ENCODE measurements at places on chromosomes 3 and 15. TPM values are rescaled to one million over a fixed set of nuclear protein-coding genes. Genes with fewer than 3 reads are reported as not detected.

Gene XRN1
- 17.4 TPM for total RNA-seq

Gene THSD4
- 14.6 TPM for total RNA-seq

Gene GCSAM
- not detected for total RNA-seq

Gene SPATA12
- total RNA-seq = not detected

Gene ABI3BP
- 0.05 TPM for total RNA-seq

Gene RNF7
- 135 TPM for total RNA-seq

GRCh38 chr3:148938306-148938705 lies 53.0 kb upstream of the GYG1 start:
- H3K4me1 ChIP-seq = peaks cover 23% of the 10 kb centered on the region
- H3K27ac ChIP-seq = no peak overlapping the region
- no peak for DNase-seq
- H3K4me3 ChIP-seq = no peak overlapping the region
- H3K27me3 ChIP-seq = no peaks in the 10 kb centered on the region

DNA sequence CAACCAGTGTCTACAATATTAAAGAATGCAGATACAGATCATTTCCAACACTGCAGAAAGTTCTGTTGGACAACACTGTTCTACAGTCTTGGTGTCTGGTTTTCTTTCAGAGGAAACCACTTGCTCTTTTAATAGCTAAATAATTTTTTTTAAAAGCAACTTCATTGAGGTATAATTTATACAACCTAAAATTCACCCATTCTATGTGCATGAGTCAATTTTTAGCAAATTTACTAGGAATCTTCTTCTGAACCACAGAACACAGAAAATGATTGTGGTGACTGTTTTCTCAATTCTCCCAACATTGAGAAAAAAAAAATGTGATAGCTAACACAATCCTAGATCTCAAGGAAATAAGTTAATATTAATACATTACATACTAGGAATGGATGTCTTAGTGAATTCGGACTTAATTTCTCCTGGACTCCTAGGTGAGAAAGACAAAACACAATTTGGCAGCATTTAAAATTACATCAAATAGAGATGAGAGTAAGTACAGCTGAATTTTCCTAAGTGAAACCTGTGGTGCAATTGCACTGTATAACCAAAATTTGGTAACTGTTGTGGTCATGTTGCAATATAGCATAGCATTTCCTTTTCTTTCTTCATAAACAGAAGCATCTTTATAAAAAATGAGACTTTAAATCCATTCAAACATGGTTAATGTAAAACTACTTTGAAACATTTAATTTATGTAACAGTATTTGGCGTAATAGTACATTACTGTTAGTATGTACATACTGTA lies 15.3 kb upstream of the PLCL2 start:
- H3K4me3 ChIP-seq = no peak overlapping the region
- H3K27ac ChIP-seq = no peak overlapping the region
- peaks cover 3% of the 10 kb centered on the region for H3K27me3 ChIP-seq
- H3K4me1 ChIP-seq = no peaks in the 10 kb centered on the region

- no peaks in the 10 kb centered on the region for H3K27me3 ChIP-seq
- DNase-seq = peak; percentile 45
- H3K4me3 ChIP-seq = no peak overlapping the region
- H3K27ac ChIP-seq = peak overlapping the region; percentile 53
- no peaks in the 10 kb centered on the region for H3K36me3 ChIP-seq
- H3K4me1 ChIP-seq = peaks cover 23% of the 10 kb centered on the region
These were observed 47.3 kb downstream of the PLSCR2 start for GRCh38 chr3:146421819-146422759.

- no peaks in the 10 kb centered on the region for H3K36me3 ChIP-seq
- H3K4me1 ChIP-seq = no peaks in the 10 kb centered on the region
- H3K4me3 ChIP-seq = no peak overlapping the region
- H3K27me3 ChIP-seq = no peaks in the 10 kb centered on the region
- DNase-seq = no peak
- no peak overlapping the region for H3K27ac ChIP-seq
These were observed 25.5 kb upstream of the APOD start for GRCh38 chr3:195609229-195609628.

GRCh38 chr3:195543500-195544229 lies 540 bp upstream of the PPP1R2 start:
- H3K36me3 ChIP-seq = peaks cover 5% of the 10 kb centered on the region
- DNase-seq = no peak
- no peak overlapping the region for H3K27ac ChIP-seq

DNA sequence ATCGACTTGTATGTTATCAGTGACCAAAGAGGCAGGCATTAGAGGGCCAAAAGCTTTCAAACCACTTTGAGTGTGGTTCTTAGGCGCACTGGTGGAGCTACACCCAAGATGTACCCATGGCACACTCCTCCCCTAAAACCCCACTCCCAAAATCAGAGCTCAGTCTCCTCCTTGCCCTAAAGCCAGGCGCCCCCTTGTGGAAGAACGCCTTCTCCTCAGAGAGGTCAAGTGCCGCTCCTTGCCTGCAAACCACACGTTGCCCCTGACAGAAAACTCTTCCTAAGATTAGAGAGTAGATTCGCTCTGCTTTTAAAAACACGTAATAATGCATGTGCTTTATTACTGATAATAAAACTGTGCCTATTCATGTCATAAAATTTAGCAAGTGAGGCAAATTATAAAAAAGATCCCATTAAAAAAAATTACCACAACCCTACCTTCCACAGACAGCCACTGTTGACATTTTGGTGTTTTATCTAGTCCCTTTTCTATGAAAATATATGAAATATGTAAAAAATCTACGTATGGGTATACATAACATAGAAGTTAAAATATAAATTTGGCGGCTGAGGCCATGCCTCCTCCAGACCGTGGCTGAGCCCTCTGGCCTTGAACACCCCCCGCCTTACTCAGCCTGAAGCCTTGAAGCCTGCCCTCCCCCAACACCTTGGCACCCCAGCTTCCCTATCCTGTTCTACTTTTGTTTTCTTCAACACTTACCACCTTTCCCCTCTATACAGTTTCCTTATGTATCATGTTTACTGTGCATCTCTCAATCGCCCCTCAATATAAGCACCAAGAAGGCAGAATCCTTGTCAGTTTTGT lies 33.5 kb downstream of the BCL2L10 start:
- no peaks in the 10 kb centered on the region for H3K27me3 ChIP-seq
- no peak overlapping the region for H3K27ac ChIP-seq
- H3K36me3 ChIP-seq = no peaks in the 10 kb centered on the region

GRCh38 chr3:155972885-155973584 lies 102.6 kb downstream of the GMPS start:
- H3K4me1 ChIP-seq = no peaks in the 10 kb centered on the region
- H3K27me3 ChIP-seq = no peaks in the 10 kb centered on the region
- no peak for DNase-seq
- H3K4me3 ChIP-seq = no peak overlapping the region

- no peak for DNase-seq
- no peaks in the 10 kb centered on the region for H3K27me3 ChIP-seq
- no peak overlapping the region for H3K4me3 ChIP-seq
- no peaks in the 10 kb centered on the region for H3K36me3 ChIP-seq
These were observed 1026.5 kb upstream of the CFAP20DC start for GRCh38 chr3:60076331-60076730.

DNA sequence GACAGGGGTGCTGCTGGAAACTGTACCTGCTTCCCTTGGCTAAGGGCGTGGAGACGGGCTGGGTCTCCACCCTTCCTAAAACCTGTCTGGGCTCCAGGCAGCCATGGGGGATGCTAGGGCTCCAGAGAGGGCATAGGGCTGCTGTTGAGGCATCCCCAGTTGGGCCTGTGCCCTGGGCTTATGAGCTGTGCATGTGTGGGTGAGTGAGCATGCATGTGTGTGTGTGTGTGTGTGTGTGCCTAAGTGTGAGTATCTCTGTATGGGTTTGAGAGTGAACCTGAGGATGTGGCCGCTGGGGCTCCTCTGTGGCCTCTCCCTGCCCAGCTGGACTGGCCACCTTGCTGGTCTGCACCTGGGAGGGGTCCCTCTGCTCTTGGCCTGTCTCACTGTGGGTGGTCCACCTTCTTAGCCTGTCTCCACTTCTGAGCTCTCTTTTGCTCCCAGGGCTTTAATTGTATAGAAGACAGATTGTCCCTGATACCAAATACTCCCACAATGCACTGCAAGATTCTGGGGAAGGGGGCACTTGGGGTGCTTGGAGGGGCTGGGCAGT lies 11.9 kb upstream of the TMEM115 start:
- H3K27me3 ChIP-seq = peaks cover 15% of the 10 kb centered on the region
- H3K27ac ChIP-seq = no peak overlapping the region
- H3K36me3 ChIP-seq = no peaks in the 10 kb centered on the region

GRCh38 chr3:73451301-73451944 lies 173.3 kb downstream of the PDZRN3 start:
- no peak overlapping the region for H3K27ac ChIP-seq
- no peak for DNase-seq
- H3K4me1 ChIP-seq = no peaks in the 10 kb centered on the region
- no peak overlapping the region for H3K4me3 ChIP-seq

DNA sequence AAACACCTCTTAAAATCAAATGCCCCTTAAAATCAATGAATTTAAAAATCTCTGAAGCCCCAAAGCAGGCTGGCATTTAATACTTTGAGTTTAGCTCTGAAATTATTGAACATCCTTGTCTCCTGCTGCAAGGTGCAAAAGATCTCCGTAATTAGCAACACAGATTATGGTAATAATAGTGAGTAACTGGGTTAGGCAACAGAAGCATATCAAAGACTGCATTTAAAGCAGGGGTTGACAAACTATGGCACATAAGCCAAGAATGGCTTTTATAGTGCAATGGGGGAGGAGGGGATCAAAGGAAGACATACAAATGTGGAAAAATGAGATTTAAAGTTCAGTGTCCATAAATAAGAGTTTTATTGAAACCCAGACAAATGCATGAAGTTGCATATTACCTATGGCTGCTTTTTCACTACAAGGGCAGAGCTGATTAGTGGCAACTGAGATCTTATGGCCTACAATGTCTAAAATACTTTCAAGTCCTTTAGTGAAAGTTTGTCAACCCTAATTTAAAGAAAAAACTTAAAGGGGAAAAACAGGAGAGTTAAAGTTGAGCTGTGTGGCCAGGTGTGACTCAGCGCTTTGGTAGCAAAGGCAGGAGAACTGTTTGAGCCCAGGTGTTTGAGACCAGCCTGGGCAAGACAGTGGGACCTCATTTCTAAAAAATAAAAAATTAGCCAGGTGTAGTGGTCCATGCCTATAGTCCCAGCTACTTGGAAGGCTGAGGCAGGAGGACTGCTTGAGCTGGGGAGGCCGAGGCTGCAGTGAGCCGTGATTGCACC lies 157.6 kb downstream of the TBL1XR1 start:
- no peak for DNase-seq
- H3K4me1 ChIP-seq = no peaks in the 10 kb centered on the region
- H3K27ac ChIP-seq = no peak overlapping the region
- peaks cover 34% of the 10 kb centered on the region for H3K36me3 ChIP-seq
- no peaks in the 10 kb centered on the region for H3K27me3 ChIP-seq
- H3K4me3 ChIP-seq = no peak overlapping the region
